ENCODE measurements at places on chromosomes 12 and 14.

DNA sequence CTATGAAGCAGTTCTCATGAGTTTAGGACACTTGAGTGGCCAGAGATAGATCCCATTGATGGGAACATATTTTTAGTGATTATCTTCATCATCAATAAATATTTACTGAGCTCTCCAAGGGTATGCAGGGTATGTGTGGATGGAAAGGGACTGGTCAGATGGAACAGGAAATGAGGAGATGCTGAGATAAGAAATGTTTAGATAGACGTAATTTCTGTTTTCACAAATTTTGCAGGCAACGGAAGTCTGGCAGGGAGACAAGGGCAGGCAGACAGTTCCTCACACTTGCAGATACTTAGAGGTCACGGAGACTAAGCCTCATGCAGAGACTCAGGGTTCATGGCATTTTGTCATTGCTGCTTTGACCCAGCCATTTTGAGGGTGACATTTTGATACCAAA lies 24.3 kb downstream of the BCL2L14 start:
- no peak for DNase-seq

GRCh38 chr12:82952946-82953345 lies 266.2 kb downstream of the TMTC2 start:
- DNase-seq: no peak

- DNase-seq: peak; percentile 26
Measured at GRCh38 chr14:97120611-97121031, 323.4 kb downstream of the VRK1 start.

DNA sequence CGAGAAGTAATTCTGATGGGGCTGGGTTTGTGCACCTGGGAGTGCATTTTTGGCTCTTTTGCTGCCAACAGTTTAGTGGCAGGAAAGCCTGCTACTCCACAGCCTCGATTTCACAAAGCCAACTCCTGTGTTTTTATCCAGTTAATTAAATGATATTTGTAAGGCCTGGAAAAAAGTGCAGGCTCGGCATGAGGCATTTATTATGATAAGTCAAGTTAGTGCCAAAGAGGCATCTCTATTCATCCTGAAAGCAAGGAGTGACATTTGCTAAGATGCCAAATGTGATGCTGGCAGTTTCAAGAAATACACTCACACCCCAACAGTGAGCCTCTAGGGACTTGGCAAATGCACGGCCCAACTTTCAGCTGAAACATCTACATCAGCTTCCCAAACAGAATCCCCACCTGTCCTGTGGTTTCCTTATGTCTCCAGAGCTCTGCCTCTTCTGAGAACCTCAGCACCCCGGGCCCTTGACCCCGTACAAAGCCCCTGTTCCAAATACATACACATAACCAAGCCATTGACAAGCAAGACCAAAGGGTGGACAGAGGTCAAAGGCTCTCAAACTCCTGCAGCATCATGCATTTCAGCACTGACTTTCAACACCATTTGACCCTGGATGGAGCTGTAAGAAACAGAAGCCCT lies 955.1 kb upstream of the TMEM132C start:
- DNase-seq: no peak

DNA sequence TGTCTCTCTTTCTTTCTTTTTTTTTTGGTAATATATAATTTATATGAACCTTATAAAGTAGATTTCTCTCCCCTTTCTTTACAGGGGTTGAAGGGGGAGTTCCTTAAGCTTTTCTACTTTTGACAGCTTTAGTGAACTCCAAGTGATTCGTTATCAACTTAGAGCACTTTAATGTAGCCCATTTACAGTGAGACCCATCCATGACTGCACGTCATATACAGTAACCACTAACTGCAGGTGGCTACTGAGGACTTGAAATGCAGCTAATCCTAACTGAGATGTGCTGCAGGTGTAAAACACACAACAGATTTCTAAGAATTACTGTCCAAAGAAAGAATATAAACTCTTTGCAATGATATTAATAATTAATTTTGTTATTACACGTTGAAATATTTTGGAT lies 582 bp downstream of the LRRIQ1 start:
- no peak for DNase-seq

GRCh38 chr14:23042162-23042965 lies at the start of gene PSMB11:
TSS of gene PSMB11 (plus strand) at chr14:23042212. CDS start at chr14:23042226, 14 bp downstream.
- DNase-seq: no peak

DNA sequence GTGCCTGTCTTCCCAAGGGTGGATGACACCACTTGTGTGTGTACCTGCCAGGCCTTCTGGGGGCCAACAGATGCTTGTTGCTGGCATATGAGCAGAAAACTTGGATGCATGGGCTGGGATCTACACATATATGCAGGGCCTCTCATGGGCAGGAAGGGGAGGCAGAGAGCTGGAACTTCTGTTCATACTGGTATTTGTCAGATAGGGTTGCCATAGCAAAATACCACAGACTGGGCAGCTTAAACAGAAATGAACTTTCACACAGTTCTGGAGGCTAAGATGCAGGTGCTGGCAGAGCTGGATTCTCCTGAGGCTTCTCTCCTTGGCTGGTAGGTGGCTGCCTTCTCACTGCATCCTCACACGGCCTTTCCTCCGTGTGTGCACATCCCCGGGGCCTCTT lies 121.8 kb downstream of the SUDS3 start:
- DNase-seq: no peak

DNA sequence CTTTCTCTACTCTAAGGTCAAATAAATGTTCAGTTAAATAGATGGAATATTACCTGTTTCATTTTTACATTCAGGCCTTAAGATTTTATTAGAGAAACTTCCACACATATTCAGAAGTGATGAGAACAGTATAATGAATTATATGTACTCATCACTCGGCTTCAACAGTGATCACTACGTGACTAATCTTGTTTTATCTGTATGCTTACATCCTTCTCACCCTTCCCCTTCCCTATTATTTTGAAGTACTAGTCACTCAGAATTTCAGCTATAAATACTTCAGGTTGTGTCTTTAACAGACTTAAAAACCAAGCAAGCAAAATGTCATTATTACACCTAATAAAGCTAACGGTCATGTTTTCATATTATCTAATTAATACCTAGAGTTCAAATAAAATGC lies 34.9 kb downstream of the ETV6 start:
- no peak for DNase-seq

GRCh38 chr14:85556267-85556666 lies 26.3 kb downstream of the FLRT2 start:
- no peak for DNase-seq

DNA sequence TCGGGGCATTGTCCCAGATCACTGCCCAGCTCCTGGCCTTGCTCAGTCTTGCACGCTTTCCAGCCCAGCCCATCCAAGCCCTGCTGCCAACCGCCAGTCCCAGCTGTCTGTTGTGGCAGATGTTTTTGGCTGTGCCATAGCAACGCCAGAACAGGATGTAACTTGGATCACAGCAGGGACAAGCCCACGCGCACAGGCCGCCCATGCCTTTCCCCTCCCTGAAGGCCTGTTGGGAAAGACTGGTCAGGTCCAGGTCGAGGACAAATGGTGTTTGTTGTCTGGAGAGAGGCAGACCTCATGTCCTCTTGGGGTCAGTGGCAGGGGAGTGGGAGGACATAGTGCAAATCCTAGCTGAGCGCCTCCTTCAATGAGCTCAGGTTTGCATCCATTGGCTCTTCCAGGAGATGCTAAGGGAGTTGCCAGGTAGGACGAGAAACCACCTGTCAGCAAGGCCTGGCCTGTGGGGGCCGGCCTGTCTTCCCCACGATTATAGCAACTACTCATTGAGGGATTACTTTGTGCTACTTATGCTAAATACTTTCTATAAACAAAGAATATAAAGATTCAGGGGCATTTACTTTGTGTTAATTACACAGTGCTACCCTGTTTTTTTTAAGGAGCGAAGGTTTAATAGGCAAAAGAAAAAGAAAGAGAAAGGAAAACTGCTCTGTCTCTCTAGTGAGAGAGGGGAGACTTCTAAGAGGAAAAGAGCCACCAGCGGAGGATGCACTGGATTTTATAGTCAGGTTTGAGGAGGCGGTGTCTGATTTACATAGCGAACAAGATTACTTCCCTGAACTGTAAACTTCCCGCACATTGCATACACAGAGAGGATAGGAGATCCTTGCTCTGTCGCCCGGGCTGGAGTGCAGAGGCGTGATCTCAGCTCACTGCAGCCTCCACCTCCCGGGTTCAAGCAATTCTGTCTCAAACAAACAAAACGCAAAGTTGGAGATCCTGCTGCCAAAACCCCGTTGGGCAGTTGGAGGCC lies 42.8 kb upstream of the CORO1C start:
- no peak for DNase-seq

GRCh38 chr14:56189307-56189706 lies 71.1 kb downstream of the PELI2 start:
- no peak for DNase-seq

GRCh38 chr12:68479896-68480291 lies 130.8 kb upstream of the RAP1B start:
- no peak for DNase-seq

GRCh38 chr14:65260786-65261185 lies 151.7 kb upstream of the FUT8 start:
- no peak for DNase-seq

GRCh38 chr14:64549791-64550620 lies at the start of gene PPP1R36:
TSS of gene PPP1R36 (plus strand) at chr14:64549961. CDS start at chr14:64549998, 37 bp downstream.
- DNase-seq: peak; percentile 17

- DNase-seq: no peak
Measured at GRCh38 chr12:31471051-31471450, 119.9 kb downstream of the DENND5B start.

- no peak for DNase-seq
Measured at GRCh38 chr12:40099423-40099853, 6.4 kb downstream of the SLC2A13 start.

- DNase-seq: no peak
Measured at GRCh38 chr14:66485029-66485428, 1.1 kb upstream of the CCDC196 start.

GRCh38 chr14:75123991-75124390 lies 2.9 kb downstream of the NEK9 start:
- DNase-seq: no peak
